ENCODE measurements at places on chromosomes 5 and 9.

- no peak for DNase-seq
Observed at GRCh38 chr9:137444106-137444790, 3.1 kb upstream of the ENTPD8 start.

DNA sequence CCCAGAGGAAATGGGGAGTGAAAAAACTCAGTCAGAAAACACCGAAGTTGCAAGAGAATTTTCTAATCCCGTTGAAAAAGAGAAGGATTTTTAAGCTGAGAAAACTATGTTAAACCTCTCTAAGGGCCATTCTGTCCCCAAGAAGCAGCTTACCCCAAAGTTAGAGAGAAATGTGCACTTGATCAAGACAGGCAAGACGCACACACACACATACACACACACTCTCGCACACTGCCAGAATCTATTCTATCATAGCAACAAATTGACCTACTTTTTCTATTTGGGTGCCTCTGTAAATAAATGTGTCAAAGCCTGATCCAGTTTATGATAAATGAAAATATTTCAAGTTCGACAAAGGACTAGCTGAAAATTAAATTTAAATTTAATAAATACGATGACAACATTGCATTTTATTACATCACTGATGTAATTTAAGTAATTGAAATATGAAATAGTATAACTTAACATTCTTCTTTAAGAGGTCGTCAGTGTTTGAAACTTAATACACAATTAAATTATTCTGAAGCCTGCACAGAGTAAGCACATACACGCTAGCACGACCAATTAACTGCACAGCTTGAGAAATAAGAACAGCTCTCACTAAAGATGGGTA, 5.9 kb downstream of the NFIL3 start:
- no peak for DNase-seq

GRCh38 chr5:132528866-132529634, 14.3 kb downstream of the IL5 start:
- DNase-seq, result no peak

DNA sequence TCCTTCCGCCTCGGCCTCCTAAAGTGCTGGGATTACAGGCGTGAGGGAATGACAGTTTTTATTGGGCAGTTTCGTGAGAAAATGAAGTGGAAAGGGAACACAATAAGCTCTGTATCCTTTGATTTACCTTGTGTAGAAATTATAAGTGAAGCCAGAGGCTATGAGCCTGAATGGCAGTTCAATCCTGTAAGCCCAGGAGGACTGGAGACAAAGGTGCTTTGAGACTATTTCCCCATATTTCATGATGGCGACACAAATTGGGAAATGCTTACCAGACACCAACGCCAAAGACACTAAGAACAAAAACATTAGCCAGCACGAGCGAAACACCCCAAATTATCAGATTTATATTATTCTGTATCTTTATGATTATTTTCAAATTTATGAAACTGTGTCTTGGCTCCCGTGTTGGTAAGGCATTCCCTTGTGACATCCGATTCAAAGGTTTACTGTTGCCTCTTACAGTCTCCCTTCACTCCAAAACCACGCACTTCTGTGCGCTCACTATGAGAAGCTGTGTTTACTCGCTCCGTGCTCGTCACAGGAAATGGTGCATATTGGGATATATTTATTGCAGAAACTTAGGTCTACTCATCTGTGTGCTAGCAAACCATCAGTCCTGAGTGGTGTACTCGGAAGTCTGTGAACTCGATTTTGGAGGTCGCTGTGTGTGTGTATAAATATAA, 73.9 kb downstream of the SH3PXD2B start:
- no peak for DNase-seq

GRCh38 chr5:31329715-31330114, 136.2 kb downstream of the CDH6 start:
- no peak for DNase-seq

GRCh38 chr5:81830596-81830995, 79.7 kb upstream of the SSBP2 start:
- no peak for DNase-seq

- DNase-seq, result peak; percentile 14
Observed at GRCh38 chr5:146059460-146060220, 45.7 kb downstream of the PLAC8L1 start.

DNA sequence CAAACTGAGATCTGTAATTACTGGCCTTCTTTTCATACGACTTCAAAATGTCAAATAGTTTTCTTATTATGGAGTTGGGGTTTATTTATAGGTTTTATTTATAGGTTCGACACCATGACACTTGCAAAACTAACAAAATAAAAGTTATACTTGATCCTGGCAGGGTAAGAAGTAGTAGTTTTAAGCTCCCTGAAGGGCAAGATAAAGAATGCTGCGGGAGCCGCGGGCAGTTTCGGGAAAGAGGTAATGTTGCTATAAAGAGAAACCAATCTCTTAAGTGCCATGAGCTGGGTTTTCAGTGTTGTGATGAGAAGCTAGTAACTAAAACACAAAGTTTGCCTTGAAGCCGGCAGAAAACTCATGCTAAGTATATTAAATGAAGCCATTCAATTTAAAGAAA, 24.8 kb downstream of the PTPN3 start:
- no peak for DNase-seq

DNA sequence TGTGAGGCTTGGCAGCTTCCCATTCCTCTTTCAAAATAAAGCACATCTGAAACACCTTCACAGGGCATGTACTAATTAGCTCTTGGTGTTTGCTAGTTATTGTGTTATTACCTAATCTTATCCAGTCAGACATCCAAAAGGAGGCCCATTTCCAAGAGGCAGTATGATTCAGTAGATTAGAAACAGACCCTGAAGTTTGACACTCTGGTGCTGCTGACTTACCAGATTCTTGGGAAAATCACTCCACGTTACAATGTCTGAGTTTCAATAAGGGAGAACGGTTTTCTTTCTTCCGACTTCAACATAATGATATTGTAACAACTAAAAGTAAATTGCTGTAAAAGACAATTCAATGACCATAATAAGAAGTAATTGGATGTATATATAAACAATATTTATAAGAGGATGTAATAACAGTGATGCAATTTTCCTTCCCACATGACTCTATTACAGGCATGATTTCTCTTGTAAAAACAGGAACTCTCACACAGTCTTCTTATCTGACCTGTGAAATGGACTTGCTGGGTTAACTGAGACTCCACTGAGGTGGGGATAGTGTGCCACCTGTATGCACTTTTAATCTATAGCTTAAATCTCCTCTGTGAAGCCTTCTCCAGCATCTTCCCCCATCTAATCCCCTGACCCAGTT, 181.3 kb upstream of the ELL2 start:
- DNase-seq, result peak; percentile 85

- no peak for DNase-seq
Observed at GRCh38 chr5:74765201-74765600, 1.7 kb downstream of the GFM2 start.

GRCh38 chr9:100602342-100602801, 24.5 kb downstream of the CAVIN4 start:
- DNase-seq, result no peak

Measured in AG09309 (cell line).